ENCODE measurements at places on chromosomes 3 and 15.

GRCh38 chr15:64478863-64479262, 18.5 kb downstream of the ZNF609 start:
- DNase-seq: no peak

DNA sequence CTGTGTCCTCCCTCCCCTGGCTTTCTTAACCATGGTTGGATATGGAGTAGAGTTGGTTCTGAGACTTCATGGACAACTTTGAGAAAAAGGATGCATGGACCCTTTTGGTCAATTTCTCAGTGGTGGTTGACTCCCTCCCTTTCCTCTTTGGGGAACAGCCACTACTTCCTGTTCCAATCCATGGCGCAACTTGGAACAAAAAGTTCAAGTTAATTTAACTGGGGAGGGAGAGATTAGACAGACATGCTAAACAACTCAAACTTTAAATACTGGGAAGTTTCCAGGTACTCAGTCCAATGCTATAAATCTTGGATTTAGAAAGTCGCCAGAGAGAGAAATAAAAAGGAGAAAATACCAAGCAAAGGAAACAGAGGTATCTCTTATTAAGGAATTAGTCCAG, 202.2 kb downstream of the PDZRN3 start:
- DNase-seq: no peak

DNA sequence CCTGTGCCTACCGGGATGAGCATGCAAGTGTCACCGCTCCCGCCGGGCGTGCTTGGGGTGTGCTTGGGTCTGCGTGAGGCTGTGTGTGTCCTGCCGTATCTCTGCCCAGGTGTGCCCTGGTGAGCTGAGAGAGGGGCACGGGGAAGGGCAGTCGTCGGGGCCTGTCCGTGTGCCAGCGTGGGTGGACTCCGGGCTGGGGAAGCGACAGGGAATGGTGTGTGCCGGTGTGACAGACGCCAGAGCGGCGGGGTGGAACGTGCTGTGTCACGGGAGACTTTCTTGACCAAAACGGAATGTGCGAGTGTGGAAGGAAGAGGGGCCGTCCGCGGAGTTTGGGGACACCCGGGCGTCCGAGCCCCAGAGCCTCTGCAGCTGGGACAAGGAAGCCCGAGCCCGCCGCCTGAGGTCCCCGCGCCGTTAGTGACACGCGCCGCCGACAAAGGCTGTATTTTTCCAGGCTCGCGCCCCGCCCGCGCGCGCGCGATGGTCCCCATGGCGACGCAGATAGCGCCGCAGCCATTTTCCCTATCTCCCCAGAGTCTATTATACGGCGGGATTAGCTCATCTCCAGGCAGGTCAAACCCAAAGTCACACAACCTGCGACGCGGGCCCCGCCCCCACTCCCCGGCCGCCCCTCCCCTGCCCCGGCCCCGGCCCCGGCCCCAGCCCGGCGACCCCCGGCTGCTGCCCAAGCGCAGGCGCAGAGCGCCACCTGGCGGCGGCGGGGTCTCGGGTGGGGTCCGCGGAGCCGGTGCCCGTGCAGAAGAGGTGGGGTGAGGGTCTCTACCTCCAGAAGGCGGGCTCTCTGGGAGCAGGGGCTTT, 4.5 kb upstream of the GATA2 start:
- DNase-seq: peak; percentile 84

DNA sequence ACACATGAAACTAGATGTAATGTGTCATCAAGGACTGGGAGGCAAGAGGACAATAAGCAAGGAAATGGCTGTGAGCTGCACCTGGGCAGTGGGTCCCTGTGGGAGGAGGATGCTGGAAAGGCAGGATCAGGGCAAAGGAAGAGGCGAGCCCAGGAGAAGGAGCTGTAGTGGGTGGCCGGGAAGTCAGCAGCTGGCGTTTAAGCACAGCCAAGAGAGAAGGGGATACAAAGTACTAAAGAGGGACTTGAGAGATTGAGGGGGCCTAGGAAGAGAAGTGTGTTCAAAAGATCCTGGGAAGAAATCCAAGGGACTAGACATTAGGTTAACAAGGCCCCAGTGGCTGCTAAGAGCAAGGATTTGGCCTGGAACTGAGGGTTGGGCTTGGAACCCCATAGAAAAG, 188.5 kb upstream of the SLC24A5 start:
- DNase-seq: no peak

GRCh38 chr15:70558406-70559264, 204.7 kb downstream of the UACA start:
- no peak for DNase-seq

DNA sequence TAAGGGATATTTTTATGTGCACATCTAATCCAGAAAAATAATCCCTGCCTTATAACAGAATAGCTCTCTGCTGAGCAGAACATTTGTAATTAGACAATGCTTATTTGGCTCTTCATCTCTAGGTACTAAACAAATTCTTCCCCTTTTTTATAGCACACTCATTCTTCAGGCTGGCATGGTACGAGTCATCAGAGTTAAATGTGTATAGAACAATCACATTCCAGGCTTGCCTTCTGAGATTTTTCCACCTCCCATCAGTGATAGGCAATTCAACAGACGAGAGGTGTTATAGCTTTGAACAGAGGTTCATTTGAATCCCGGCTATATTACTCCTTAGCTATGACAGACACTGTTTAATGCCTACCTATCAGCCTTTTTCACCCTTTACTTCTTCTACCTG, 21.4 kb upstream of the SPPL2A start:
- no peak for DNase-seq

GRCh38 chr3:28678086-28678485, 329.5 kb upstream of the AZI2 start:
- no peak for DNase-seq

GRCh38 chr3:119649761-119650160, 10.6 kb downstream of the POPDC2 start:
- no peak for DNase-seq

DNA sequence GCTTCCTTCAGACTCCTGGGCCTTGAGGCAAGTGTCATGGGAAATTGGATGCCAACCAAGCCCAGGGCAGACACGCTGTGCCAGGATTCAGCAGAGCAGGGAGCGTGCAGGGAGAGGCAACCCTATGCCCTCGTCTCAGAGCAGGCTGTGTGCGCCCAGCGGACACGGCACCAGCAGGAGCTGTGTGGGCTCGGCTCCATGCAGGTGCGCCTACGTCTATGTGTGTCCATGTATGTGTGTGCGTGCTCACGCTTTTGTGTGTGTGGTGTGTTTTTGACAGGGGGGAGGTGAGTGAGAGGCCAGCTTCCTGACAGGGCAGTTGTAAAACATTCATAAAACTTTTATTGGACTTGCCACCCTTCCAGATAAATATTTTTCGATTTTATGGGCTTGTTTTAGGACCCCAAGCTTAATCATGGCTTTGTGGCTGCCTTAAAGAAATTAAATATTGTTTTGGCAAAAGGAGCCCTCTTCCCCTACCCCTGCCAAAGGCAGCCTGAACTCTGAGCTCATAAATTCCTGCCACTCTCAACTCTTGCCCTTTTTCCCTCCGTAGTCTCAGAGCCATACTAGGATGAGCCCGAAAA, 84.4 kb downstream of the DNAJB8 start:
- DNase-seq: no peak

Measured in head of caudate nucleus (tissue), 42 donors.